Amniotic stem cell (primary cell): ENCODE measurements at places on chromosomes 12 and 14.

- no peak for DNase-seq
These were observed 208.4 kb downstream of the C12orf75 start for GRCh38 chr12:105538880-105539279.

DNA sequence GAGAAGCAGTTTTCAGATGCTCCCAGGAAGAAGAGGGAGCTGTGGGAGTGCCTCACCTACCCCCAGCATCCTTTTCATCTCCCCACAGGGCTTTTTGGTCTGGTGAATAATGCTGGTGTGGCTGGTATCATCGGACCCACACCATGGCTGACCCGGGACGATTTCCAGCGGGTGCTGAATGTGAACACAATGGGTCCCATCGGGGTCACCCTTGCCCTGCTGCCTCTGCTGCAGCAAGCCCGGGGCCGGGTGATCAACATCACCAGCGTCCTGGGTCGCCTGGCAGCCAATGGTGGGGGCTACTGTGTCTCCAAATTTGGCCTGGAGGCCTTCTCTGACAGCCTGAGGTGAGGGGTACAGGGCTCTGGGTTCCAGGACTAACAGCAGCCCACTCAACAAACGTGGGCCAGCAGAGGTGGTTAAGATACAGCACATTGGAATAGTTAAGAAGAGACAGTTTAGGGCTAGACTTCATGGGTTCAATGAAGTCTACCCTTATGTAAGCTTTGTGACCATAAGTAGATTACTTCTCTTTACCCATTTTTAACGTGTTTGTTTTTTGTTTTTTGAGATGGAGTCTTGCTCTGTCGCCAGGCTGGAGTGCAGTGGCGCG is 1.5 kb downstream of the RDH5 start:
- DNase-seq, result no peak

DNA sequence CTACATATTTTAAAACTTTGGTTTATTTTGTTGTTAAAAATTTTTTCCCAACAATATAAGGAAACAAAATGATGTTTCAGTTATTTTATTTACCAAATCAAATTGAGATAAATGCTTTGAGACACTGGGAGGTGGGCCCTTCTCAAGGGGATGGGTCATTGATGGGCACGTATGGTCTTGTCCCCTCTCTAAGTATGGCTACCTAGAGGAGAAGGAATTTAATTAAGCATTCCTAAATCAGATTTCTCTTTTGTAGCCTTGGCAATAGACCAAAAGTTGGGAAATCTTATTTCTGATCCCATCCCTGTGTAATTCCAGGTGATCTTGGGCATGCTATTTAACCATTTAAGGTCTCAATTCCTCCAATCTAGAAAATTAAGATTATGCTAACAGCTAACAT is 79.0 kb downstream of the SCN8A start:
- no peak for DNase-seq

DNA sequence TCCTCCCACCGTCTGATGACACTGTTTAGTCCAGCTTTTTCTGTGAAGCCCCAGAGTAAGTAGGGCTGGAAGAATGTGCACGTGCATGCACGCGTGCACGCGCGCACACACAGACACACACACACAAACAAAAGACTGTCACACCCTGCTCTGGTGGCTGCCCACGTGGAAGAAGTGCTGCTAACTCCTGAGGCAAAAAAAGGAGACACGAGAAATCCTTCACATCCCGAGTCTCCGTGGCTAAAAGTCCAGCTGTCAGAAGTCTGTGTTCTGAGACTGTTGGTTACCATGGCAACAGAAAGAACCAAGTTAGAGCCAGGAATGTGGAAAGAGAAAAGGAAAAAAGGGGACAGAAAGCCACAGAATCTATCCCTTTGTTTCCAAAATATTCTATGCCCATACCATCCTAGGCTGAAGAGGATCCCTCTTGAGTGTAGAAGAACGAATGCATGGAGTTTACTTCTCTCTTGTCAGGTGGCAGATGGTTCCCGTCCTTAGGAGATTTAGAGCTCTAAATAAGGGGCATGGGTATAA is 1.6 kb upstream of the C12orf71 start:
- no peak for DNase-seq

DNA sequence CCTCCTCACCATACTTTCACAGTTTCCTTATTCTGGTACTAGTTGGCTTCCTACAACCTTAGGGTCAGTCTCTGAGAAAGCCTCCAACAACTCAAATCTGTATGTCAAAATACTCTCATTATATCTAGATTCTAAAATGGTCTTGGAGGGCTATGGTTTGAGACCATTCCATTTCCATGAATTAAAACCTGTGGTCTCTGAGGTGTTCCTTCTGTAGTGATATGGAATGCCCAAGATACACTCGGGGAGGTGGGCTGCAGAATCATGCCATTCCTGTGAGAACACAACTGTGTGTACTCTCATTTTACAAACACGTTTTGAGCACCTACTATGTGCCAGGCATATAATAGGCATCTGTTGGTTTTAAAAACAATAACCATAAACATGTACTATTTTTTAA is 74.0 kb downstream of the FERMT2 start:
- DNase-seq, result no peak

DNA sequence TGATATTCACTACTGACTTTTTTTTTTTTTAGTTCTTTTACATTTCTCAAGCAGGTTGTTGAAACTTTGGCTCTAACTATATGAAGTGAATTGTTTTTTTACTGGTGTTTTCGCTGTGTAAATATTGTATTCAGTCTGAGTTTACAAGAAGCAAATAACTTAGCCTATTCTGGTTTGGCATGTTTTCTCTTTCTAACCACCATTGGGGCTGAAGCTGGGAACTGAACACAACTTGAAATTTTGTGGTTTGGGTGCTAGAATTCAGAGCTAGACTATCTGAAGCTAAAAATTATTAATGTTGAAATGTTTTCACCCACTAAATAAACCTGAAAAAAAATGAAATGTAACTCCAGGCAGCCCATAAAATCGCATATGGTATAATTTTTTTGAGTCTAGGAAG is 37.2 kb downstream of the RAD51B start:
- DNase-seq, result no peak

DNA sequence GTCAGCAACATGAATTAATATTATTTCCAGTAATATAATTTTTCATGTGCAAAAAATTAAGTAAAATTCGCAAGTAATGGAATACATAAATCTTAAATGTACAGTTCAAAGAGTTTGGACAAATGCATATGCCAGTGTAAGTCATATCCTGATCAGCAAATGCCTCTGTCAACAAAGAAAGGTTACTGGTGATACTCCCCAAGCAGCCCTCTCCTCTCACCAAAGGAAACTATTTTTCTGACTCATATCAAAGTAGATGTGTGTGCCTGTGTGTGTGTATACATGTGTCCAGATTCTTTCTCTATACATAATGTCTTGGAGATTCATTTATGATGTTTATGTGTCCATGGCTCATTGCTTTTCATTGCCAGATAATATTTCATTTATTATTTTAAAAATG is 1035.0 kb downstream of the SLC16A7 start:
- no peak for DNase-seq

- DNase-seq, result no peak
These were observed 119.0 kb upstream of the FKBP4 start for GRCh38 chr12:2675776-2676175.

DNA sequence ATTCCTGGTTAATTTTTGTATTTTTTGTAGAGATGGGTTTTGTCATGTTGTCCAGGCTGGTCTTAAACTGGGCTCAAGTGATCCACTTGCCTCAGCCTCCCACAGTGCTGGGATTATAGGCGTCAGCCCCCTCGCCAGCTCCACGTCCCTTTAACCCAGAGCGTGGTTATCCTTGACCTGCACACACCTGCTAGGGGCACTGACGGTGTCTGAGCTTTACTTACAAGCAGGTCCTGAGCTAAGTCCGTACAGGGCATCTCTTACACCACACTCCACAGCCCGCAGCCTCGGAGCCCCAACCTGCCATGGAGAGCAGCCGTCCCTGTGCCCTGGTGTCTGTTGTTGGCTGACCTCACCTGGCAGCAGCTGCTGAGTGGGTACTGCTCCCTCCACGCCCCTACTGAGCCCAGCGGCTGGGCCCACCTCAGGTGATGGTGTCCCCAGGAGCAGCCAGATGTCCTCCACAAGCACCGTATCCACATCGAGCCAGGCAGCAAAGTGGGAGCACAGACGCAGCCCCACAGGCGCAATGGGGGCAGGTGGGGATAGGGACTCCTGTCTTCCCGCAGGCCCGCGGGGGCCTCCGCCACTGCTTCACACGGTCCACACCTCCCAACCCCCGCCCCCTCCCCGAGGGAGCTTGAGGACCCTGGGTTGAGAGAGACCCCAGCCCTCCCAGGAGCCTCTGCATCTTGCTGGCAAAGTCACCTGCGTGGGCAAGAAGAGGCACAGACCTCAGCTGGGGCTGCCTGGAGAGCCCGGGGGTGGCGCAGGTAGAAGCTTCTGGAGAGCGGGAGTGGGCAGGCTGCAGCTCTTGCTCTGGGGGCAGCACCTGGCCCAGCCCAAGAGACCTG is 325.4 kb upstream of the SFSWAP start:
- DNase-seq, result no peak

- DNase-seq, result no peak
These were observed 13.6 kb upstream of the ACVR1B start for GRCh38 chr12:51937926-51938325.

DNA sequence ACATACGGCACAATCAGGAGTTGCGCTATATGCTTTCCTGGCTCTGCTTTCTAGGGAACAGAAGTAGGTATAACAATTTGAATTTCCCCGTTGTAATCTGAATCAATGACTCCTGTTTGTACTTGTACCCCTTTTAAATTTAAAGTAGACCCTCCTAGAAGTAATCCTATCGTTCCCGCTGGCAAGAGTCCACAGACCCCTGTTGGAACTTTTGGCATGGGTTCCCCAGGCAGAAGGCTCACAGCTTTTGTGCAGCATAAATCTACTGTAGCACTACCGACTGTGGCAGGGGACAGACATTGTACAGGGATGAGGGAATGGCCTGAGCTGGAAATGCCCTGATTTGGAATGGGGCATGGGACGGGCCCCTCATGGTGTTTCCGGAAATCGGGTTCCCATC is 705.2 kb downstream of the LRFN5 start:
- DNase-seq, result no peak

GRCh38 chr14:67491741-67492507 is 3.4 kb upstream of the TMEM229B start:
- no peak for DNase-seq

DNA sequence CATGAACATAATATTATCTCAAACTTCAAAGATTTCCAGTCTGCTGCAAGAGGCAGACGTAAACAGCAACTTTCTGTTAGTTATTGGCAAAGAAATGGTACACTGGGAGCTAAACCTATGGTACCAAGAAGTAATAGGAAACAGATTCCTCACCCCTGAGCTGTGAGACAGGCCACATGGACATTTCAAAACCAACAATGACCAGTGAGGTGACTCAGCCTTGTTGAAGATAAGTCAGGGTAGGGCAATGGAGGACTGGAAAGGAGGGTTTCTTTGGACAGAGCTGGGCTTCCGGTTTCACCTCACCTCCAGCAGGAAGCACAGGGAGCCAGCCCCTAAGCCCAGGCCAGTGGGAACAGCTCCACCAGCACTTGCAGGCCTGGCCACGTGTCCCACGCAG is 1320.5 kb downstream of the AACS start:
- DNase-seq, result no peak

DNA sequence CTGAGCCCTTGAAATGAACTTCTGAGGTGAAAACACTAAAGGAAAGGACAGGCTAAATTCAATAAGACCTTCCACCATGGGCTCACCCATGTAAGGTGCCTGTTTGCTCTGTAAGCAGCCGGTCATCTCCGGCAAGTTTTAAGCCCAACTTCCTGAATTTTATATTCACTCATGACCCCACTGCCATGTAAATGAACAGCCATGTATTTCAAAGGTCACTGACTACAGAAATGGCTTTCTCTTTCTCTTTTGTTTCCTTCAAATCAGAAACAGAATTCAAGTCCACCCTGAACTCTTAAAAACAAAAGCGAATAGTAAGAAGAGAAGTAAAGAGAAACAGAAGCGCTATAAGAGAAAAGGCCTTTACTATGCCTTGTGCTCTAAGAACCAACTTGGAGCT is 61.7 kb upstream of the OVCH1 start:
- DNase-seq, result no peak

DNA sequence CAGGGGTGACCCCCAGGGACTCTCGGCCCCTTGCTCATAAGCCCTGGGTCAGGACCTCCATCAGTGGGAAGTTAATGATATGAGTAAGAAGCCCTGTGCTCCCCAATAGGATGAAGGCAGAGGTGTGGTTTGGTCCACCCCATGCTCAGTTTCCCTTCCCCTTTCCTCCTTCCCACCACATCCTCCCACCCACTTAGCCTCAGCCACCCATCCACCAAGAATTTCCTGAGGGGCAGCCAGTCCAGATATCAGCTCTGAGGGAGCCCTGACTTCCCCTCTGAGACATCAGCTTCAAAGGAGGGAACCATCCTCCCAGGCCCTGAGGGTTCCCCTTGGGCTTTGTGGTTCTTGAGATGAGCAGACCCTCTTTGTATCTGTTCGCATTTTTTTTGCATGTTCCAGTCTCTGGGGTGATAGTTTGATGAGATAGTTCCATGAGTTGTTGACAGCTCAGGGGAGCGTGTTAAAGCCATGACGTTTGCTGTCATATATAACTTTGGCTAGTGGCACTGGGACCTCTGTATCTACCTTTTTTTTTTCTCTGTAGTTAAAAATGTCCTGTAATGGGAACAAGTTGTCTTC is 71.2 kb downstream of the LGMN start:
- DNase-seq, result no peak

DNA sequence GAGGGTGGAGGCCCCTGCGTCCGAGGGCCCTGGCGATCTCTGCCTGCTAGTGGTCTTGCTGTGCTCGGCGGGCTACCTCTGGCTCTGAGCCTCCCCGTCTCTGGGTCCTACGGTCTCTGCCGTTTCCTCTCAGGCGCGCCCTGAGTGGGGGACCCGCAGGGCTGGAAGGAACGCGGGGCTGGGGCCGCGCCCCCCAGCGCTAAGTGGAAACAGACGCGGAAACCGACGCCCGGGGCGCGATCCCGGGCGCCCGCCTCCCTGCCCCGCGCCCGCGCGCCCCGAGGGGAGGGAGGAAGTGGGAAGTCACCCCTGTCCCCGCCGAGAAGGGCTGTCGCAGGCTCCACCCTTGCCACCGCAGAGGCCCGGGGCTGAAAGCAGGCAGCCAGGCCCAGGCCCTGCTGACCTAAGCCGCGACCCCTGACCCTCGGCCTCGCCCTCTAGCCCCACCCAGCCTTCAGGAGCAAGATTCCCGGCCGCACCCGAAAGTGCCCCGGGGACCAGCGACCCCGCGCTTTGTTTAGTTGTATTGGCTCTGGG is 831 bp downstream of the CRIP1 start:
- no peak for DNase-seq

DNA sequence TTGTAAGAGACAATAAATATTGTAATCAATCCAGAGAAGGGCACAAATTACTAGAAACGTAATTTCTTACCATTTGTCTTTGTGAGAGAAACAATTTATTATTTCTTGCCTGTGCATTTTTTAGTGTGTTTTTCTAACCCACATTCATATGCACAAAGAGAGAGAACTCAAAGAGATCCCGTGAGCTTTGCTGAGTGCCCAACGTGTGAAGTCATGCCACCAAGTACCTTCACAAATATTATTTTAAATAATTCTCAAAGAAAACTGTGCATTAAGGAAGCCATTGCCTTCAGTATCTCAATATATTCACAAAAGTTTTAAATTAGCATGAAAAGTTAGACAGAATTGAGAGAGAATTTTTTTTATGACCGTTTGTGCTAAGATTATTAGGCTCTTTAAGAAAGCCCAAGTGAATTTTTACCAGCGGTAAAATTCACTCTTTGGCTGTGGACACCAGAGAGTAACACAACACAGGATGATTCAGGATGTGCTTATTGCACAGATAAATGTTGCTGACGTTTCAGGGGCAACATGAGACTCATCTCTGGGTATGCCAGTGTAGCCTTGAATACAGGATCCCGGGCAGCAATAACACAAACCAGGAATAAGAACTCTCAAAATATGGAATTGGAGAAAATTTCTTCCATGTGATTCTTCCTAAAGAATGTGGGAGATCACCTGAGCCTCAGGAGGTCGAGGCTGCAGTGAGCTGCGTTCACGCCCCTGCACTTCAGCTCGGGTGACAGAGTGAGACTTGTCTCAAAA is 2.9 kb downstream of the ARHGDIB start:
- DNase-seq, result no peak
